ENCODE measurements at places on chromosomes 1 and 21.

- no peak for DNase-seq
These were observed 279.3 kb upstream of the LRRC7 start for GRCh38 chr1:69288416-69288815.

DNA sequence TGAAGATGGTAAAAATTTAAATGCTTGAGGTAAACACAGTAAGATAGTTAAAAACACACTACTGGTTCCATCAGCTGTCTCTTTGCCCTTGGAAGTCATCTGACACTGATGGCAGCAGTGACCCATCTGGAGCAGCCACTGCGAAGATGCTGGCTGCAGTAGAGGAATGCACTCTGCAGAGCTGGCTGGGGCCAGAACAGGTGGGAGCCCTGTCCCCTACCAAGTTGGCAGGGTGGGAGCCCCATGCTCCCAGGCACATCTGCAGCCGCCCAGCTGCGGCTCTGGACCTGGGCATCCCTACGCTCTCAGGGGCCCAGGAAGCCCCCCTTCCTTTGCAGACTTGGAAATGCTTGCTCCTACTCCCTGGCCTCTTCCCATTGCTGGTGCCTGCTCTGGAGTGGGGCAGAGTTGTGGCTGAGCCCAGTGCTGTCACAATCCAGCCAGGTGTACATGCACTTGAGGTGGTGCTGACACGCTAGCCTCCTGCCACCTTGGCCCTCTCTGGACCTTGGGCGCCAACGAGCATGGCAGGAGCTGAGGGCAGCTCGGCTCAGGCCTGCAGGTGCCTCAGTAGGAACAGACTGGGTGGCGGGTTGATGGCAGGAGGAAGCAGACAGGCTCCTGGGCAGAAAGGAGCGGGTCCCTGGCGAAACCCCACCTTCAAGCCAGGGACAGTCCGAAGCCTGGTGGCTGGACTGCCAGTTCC, 227.0 kb downstream of the FGGY start:
- no peak for DNase-seq

DNA sequence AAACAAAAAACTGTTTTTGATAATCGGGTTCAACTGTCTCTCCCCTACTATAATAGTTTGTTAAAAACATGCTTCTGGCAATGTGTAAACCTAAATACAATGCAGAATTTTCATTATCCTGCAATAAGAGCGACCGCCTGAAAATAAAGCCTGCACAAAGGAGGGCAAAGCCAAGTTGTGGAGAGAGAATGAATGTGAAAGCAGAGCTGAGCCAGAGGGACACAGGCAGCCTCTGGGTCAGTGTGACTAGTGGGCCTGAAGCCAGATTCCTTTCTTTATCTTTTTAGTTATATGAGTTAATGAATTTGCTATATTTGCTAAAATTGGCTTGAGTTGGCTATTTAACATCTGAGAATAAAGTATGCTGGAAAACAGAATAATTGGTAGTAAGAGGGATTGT, 615.2 kb downstream of the PLA2G4A start:
- DNase-seq, result no peak

DNA sequence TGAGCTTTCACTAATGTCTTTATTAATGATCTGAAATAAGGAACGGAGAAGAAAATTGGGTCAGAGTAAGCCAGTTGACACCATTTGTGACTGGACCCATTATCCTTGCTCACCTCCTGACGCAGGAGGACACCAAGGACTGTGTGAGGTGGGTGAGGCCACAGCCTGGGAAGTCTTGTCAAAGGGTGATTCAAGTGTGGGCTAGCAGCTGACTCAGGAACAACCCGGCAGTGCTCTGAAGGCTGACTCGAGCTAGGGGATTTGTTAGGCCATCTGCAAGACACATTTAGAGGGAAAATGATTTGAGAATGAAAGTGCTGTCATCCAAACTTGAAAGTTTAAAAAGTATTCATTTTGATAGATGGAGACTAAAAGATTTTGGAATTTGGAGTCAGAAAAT, 21.2 kb downstream of the PRRX1 start:
- DNase-seq, result no peak

DNA sequence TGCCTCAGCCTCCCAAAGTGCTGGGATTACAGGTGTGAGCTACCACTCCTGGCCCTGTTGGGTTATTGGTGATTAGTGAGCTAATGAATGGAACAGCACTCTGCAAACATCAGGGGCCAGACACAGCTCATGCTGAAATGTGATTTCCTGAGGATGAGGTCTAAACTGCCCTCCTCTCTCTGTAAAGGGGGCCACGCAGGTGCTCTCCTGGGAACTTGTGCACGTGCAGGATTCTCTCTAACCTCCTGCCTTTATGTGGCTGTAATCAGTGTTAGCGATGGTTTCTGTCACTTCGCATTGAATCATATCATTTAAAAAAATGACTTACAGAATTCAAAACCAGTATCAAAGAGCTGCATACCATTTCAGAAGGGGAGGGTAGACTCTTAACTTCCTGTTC, 3.6 kb downstream of the GPR157 start:
- DNase-seq, result no peak

Measured in GOT3 (cell line).